Islet precursor cell (in vitro differentiated cells): ENCODE measurements at places on chromosomes 6 and 20.

- no peak for DNase-seq
Observed at GRCh38 chr6:119170103-119170446, 91.6 kb upstream of the FAM184A start.

- no peak for DNase-seq
Observed at GRCh38 chr6:25754535-25754934, at the start of gene SLC17A4. Gene SLC17A4 (plus strand): TSS chr6:25754742. CDS start chr6:25761963, 7,221 bp downstream.

DNA sequence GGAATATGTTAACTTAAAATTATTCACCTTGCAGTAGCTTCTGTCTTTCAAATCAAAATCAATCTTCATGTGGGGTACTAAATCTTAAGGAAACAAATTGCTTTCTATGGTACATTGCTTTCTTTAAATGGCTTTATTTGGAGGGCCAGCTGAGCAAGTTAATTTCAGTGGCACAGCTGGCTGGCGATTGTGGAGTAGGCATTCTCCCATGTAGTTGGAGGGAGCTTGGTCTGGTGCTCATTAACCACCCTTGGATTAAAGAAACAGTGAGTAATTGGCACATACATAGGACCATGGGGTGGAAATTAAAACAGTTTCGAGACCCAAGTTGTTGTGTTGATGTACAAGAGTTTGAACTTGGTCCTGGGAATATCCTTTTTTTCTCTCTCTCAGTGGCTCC, 201.3 kb upstream of the CHD6 start:
- no peak for DNase-seq

GRCh38 chr20:17823409-17824144, 123.8 kb downstream of the BANF2 start:
- DNase-seq: no peak

GRCh38 chr6:112289038-112289566, 34.7 kb upstream of the LAMA4 start:
- peak; percentile 57 for DNase-seq

DNA sequence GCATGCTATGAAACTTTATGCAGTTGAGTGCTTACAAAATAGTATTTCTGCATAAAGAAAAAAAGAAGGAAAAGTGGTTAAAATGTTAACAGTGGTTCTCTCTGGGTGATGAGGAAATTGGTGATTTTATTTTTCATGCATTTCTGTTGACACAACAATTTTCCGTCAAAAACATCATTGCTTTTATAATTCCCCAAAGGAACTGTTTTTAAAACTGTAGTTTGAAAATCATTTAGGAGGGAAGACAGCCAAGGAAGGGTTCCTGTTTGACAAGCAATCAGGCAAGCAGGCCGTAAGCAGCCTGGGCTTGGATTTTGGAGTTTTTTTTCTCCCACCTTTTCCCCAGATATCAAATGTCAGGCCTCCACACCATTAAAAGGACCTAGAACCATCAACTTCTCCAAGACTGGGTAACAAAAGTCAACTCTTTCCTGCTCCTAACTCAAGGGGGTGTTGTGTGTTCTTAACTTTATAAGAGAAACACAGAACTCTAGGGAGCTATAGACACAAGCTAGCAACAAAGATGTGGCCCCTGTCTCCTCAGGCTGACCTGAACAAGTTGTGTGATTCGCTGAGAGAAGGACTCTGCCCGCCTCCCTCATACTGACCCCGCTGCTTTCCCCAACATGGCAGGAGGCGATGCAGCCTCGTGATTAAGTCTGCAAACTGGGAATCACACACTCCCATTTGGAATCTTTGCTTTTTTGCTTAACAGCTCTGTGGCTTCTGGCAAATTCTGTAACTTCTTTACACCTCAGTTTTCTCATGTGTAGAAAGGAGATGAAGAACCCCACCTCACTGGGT, 146.6 kb downstream of the BCAS1 start:
- DNase-seq: peak; percentile 30

DNA sequence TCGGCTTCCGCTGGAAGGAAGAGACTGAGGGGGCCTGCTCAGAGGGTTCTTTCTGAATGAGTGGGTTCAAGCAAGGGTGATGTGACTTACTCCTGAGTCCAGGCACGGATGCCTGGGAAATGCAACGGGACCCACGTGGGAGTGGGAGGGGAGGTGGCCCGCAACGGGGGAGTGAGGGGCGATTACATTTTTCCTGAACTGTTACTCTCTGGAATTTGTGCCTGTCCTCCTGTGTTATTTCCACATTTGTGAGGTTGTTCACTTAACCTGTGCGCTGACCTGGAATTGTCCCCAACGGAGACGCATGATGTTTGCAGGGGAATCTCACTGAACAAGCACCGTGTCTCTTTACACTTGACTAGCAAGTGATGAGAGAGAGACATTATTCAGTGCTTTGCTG, 209.4 kb downstream of the CDH4 start:
- peak; percentile 21 for DNase-seq

DNA sequence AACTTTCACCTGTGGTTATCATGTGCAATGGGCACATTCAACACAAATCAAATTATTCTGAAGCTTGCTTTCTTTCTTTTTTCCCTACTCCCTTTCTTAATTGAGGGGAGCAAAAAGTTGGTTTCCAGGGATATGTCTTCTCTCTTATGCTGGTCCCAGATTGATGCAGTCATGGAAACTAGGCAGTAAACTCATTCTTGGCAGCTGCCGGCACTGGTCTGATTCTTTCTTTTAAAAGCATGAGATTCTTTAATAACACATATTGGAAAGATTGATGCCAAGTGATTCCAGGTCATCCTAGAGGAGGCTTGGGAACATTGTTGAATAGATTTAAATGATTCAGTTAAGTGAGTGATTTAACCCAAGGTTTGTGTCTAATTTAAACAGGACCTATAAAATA, 29.0 kb downstream of the PTPRA start:
- DNase-seq: no peak

GRCh38 chr6:86859513-86859912, 77.8 kb upstream of the HTR1E start:
- DNase-seq: no peak

- peak; percentile 86 for DNase-seq
Observed at GRCh38 chr6:161353208-161353613, 79.3 kb upstream of the AGPAT4 start.

GRCh38 chr6:21240709-21241108, 352.8 kb upstream of the SOX4 start:
- no peak for DNase-seq

DNA sequence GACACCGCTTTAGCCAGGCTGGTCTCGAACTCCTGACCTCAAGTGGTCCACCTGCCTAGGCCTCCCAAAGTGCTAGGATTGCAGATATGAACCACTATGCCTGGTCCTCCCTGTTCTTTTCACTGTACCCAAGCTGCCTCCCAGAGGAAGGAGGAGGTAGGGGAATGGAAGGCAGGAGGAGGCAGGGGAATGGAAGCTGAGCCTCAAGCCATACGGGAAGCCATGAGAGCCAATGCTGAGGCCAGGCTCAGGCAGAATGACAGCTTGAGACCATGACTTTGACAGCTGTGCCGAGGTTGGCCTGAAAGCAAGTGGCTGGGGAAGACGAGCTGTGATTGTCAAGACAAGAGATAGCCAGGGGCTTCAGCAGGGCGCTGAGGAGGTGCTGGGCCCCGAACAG, 13.6 kb upstream of the ZNF335 start:
- DNase-seq: no peak

- DNase-seq: peak; percentile 91
Observed at GRCh38 chr6:40999569-40999968, 39.5 kb downstream of the UNC5CL start.

- no peak for DNase-seq
Observed at GRCh38 chr6:128885381-128885780, 2.4 kb downstream of the LAMA2 start.
